ENCODE measurements at places on chromosomes 7 and 10.

DNA sequence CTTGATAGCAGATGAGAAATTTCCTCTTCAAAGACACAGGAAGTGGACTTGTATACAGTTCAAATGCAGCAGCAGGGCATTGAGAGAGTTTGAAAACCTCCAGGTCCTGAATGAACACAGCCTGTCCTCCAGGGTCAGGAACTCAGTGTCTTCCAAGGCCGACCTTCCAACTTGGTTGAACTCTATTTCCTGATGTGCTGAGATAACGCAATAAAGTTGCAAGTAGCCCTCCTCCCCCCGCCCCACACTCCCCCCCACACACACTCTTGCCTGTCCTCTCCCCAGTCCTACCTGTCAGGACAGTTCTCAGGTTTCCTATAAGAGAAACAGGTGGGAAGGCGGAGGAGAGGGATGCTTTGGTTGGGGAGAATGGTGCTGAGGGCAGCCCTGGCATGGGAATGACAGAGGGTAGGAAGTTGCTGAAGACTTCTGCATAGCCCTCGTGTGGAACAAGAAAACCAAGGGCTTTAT, 90.0 kb downstream of the CCDC71L start:
- no peak for DNase-seq

DNA sequence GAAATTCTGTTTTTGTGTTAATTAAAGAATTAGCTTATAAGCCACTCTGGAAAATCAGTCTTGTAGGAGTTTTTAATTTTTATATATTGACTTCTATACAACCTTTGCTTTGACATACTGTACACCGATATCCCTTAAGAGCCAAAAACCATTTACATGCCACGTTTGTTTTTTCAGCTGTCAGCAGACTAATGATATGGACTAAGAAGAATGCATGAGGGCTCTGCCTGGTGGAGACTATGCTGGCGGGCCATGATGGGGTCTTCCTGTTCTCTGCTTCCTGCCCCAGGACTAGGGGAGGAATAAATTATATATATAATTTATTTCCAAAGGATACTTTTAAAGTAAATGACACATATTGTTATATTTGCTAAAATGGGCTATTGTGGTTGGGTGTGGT, 96.3 kb downstream of the CDK14 start:
- no peak for DNase-seq

DNA sequence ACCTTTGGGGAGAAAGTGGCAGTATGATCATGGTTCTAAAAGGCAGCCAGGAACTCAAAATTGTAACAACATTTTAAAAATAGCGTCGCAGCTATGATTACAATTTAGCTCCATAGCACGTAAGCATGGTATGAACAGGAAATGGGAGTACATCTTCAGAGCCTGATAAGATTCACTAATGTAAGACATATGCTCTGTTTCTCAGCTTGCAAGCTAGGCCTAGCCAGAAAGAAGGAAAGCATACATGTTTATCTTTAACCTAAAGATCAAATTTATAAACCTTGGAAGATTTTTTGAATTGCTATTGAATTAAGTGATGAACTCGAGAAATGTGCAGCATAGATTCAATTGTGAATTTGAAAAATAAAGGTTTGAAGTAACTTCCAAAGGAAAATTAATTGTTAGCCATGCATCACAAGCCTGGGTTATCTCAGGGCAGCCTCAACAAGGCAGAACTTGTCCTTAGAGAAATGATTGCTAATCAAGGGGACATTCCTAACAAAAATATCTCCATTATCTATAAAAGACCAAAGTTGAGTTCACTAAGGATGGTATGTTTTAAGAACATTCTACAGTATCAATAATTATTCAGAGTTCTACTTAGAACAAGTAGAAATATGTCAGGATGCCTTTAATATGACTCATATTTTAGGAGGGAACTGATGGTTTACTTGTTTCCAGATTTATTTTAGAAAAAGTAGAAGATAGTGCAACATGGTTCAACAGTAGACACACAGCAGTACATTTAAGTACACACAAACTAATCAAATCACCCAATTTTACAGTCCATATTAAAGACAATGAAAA, 38.8 kb upstream of the SEPTIN7 start:
- no peak for DNase-seq

- DNase-seq: no peak
These were observed 2.5 kb upstream of the ATP5MF start for GRCh38 chr7:99468336-99468918.

- DNase-seq: no peak
These were observed 9.1 kb downstream of the RPA3 start for GRCh38 chr7:7709291-7709690.

GRCh38 chr10:94129393-94130130, 135.8 kb downstream of the PLCE1 start:
- DNase-seq: no peak

DNA sequence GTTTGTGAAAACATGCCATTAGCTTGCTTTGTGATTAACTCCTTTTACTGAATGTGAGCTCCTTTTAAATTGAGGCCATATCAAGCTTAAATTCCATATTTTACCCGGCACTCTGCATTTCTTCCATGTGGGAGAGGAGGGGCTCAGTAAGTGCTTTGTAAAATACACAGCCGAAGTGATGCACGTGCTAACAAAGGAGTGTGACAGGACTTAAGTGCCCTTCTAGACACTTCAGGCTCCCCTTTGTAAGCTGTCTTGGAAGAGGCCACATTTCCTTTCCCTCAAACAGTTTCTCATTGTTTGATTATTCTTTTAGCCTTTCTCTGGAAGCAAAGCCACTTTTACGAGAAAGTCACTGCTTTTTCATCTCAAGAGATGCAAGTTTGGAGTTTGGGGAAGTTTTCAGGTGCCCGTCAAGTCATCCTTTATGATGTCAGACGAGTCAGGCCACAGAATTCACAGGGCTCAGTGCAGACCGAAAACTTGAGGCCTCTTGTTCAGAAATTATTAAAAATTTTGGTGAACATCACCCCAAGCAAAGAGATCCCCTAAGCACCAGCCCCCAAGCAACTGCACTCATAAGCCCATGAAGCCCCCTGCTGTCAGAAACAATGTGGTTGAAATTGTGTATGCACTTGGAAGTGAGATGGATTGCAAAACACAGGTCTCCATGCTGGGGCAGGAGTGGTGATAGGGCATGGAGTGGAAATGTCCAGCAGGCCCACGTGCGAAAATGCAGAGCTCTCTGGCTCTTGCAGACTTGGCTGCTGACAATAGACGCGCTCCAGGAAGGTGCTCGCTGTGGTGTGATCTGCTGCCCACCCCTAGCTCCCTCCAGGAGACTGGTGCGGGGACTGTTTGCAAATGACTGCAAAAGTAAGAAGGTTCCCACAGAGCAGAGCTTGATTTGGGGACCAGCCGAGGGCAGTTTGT, 11.5 kb downstream of the IKZF1 start:
- no peak for DNase-seq

- DNase-seq: no peak
These were observed 9.6 kb downstream of the CUL1 start for GRCh38 chr7:148708026-148708885.

DNA sequence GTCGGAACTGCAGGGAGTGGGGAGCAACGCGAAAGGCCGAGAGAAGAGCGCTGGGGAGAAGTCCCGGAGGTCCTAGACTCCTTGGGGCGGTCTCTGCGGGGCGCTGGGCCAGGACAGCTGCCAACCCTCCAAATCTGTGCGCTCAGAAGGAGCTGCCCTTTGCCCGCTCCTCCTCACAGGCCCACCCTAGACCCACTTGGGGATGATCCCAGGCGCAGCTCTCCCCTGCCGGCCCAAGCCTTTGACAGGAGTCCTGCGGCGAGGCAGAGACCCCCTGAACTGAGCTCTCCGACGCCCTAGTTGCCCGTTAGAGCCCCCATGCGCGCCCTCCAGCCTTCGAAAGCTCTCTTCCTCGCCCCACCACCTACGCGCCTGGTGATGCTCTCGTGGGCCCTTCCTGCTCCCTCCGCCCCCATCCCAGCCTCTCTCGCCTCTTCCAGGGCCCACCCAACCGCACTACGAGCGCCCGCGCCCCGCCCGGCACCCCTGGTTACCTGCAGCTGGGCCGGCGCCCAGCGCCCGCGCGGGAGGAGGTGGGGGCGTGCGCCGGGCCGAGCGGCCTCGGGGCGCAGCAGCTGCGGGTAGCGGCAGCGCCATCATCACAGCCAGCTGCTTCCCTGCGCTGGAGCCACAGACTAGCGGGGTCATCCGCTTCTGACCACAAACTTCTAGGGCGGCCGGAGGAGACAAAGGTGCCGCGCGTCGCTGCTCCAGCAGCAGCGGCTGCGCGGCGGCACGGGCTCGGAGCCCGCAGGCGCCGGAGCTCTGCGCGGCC, 353.4 kb downstream of the DNAJB6 start:
- DNase-seq: no peak

GRCh38 chr10:86712317-86712707, 44.0 kb downstream of the LDB3 start:
- no peak for DNase-seq

- no peak for DNase-seq
These were observed 10.9 kb downstream of the NRBF2 start for GRCh38 chr10:63143987-63144386.

GRCh38 chr7:100478958-100479660, at the start of gene TSC22D4:
Gene TSC22D4, minus strand, starts transcription at chr7:100479214. Its CDS starts 1,176 bp downstream, at chr7:100478038.
- DNase-seq: peak; percentile 94

GRCh38 chr7:131781-132482, 60.4 kb upstream of the FAM20C start:
- DNase-seq: no peak

GRCh38 chr10:71999360-72000072, 35.3 kb downstream of the CHST3 start:
- DNase-seq: no peak

- no peak for DNase-seq
These were observed 79.6 kb downstream of the PCGF5 start for GRCh38 chr10:91299999-91300575.

DNA sequence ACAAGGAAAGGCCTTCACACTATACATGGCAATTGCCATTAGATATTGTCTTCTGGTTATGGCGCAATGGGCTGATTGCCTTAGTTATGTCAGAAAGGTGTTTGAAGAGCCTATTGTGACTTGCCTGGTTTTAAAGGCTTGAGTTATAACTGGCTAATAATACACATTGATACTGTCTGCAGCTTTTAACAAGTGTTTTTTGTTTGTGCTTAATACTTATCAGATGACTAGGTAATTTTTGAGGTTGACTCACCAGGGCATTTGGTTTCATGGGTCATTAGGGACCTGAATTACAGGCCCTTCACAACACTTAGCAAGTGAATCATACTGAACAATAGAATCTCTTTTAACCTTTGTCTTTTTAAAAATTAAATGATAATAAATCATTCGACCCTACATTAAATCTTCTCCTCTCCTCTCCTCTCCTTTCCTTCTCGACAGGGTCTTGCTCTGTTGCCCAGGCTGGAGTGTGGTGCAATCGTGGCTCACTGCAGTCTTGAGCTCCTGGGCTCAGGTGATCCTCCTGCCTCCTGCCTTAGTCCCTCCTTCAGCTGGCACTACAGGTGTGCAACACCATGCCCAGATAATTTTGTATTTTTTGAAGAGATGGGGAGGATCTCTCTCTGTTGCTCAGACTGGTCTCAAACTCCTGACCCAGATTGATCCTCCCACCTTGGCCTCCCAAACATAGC, 196.3 kb downstream of the JCAD start:
- DNase-seq: no peak

DNA sequence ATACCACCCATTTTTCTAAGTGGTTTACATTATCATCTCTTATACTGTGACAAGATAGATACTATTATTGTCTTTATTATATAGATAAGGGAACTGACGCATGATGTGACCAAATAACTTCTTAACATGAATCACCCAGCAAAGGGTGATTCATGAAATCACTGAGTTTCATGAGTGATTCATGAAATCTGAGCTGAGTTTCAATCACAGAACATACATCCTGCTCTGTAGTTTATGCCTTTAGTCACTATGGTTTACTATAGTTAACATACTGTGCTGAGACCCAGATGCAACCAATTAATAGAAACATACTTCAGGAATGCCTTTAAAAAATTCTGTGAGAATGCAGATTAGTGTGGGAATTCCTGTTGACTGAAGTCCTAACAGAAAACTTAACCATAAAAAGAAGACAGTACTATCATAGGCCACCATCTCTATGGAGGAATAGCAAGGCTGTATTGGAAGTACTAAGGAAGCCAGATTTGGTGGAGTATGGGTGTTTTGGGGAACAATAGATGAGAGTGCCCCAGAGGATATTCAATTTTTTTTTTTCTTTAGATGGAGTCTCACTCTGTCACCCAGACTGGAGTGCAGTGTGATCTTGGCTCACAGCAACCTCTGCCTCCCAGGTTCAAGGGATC, 43.1 kb upstream of the SEMA3A start:
- DNase-seq: no peak

GRCh38 chr10:93907059-93907458, 13.3 kb downstream of the SLC35G1 start:
- no peak for DNase-seq

DNA sequence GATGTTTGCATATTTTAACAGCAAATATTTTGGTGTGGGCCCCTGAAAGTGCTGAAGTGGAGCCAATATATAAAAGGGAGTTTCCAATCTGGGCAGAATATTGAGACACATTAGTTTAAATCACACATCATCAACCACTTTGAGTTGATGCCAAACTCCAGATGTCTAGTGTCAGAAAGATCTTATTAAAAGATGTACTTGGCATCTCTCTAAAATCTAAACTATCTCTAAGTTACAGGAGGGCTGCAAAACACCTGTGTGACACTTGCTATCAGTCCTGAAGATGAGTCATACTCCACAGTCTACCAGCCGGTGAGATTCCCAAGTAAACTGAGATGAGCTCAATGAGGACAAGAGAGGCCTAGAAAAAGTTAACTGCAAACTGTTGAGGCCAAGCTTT, 11.4 kb downstream of the JAZF1 start:
- no peak for DNase-seq

DNA sequence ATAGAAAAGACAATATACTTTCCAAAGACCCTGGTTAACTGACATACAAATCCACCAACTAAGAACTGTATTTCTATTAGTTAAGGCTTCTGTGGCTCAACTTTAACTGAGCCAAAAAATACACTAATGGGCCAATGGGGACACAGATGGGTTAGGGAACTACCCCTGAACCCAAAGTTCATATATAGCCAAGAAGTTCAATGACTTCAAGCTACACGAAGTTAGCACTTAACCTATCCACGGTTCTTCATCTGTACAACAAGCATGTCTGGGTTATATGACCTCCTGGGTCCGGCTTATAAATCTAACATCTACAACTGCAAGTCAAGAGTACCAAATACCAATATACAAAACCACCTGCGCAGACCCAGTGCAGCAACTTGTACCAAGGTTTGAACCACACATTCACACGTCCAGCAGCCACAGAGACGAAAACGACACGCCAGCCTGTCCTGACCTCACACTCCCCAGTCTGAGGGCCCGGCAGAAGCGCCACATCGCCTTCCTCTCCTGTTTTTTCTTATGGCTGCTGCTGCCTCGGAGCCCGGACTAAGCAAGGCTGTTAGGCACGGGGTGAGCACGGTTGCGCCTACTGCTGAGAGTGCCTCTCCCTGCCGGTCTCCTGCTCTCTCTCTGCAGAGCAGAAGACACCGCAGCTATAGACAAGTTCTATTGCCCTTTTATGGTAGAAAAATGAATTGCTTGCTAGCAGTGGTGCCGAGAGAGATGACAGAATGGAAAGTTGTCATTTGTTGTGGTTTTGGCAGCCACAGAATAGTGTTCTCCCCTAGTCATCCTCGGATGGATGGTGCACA, 86.3 kb downstream of the RNF216 start:
- DNase-seq: peak; percentile 56

- DNase-seq: no peak
These were observed 39.6 kb upstream of the CABCOCO1 start for GRCh38 chr10:61623161-61623560.

Data from T-cell (primary cell).